Stimulated activated effector memory CD8-positive, alpha-beta T cell treated with anti-CD3 and anti-CD28 coated beads, Interleukin-12 subunit alpha, Interleukin-12 subunit beta, amount 100 ng/mL, for 72 hours (primary cell): ENCODE measurements at places on chromosomes 2 and 18.

DNA sequence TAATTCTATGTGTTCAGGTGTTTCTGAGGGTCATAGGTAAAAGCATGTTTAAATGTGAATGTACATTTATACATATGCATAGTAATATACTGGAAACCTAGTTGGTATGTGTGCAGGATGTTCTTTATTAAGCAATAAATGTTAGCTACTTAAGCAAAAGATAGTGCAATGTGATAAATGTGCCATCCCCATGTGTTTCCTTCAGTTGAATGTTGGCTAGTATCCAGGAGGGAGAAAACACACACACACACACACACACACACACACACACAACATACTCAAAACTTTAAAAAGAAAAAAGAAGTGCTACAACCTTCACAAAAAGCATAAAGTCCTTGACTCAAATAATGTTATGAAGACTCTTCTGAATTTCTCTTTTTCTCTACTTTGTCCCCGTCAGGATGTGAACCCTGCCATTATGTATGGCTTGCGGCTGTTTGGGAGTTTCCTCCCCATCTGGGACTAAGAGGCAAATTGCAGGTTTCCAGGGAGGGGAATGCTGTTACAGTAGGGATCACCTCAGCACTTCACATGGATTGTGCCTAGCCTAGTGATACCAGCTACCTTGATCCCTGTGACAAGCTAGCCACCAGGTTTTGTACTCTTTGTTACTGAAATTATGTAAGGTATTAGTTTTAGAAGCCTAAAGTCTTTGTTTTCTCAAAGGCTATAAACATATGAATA, 82.6 kb downstream of the IKZF2 start:
- no peak for DNase-seq

GRCh38 chr2:60965499-60965785, 52.1 kb upstream of the PEX13 start:
- no peak for DNase-seq

DNA sequence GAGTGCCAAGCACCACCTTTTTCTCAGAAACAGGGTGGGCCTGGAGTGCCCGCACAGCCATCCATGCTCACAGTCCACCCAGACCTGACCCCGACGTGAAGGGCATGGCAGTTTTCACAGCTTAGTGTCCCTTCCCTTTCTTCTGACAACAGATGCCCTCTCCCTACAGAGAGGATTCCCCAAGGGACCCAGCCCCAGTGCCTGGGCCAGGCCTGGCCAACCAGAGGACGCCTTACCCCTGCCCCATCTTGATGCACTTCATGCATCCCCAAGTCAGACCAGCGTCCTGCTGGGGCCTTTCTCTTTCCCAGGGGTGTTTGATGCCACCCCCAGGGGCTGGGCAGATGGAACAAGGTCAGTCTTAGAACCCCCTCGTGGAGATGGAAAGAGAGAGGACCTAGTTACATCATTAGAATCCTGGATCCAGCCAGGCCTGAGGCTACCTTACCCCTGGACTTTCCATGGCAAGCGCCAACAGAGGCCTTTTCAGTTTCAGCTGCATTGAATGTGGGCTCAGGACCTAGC, 3.8 kb downstream of the ANKMY1 start:
- no peak for DNase-seq

DNA sequence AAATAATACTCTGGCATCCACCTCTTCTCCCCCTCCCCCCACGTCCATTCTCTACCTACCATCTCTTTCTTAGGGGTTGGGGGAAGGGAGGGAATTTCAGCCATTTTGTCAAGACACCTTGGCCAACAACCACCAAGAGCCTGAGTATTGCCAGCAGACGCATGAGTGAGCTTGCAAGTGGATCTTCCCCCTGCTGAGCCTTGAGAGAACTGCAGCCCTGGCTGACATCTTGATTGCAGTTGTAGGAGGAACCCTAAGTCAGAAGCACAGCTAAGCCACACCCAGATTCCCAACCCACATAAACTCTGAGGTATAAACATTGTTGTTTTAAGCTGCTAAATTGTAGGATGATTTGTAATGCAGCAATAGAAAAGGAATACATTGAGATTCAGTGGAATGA, 165.6 kb downstream of the TMEFF2 start:
- no peak for DNase-seq

DNA sequence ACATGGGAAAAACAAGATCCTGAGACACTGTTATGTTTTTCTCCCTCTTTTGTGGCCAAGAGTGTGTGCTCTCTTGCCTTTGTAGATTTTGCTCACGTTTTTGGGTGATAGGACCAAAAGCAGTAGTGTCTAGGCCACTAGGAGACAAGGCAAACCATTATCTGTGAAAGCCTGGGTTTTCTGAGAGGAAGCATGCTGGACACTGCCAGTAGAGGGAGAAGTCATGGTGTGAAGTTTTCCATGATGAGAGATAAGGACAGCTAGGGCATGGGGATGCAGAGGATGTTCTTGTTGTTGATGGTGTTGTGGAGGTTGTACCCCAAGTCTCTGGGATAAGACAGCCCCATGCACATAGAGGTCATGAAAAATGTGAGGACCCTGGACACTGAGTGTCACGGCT, 285.3 kb downstream of the SOX11 start:
- DNase-seq = no peak

DNA sequence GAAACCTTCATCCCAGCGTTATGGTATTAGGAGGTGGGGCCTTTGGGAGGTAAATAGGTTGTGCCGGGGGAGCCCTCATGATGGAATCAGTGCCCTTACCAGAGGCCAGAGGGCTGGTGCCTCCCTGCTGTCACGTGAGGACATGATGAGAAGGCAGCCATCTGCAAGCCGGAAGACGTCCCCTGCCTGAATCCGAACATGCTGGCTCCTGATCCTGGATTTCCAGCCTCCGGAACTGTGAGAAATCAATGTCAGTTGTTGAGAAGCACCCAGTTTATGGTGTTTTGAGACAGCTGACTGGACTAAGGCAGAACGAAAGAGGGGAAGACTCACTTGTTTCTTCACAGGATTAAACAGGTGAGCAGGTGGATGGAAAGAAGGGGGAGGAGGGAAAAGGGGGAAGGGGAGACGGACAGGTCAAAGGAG, 13.0 kb upstream of the KLF11 start:
- no peak for DNase-seq

GRCh38 chr2:161426922-161427663, 11.0 kb downstream of the TBR1 start:
- no peak for DNase-seq

DNA sequence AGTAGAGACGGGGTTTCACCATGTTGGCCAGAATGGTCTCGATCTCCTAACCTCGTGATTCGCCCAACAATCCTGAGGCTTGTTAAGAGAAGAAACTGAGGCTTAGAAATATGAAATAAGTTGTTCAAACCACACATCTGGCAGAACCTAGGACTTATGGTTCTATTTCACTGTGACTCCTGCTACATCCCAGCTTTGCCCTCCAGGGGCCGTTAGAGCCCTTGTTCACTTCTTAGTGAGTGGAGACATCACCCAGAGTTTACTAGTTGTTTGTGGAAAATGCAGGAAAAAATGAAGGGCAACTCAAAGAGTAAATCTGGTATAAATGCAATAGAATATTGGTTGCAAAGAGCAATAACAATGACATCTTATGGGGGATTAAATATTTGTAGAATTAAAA, 43.9 kb downstream of the MARCHF4 start:
- peak; percentile 25 for DNase-seq

- DNase-seq = no peak
Measured at GRCh38 chr2:8058652-8059051, 623.2 kb upstream of the ID2 start.

GRCh38 chr2:195451160-195451559, 205.9 kb upstream of the SLC39A10 start:
- no peak for DNase-seq

GRCh38 chr2:73939419-73939818, 12.7 kb downstream of the DGUOK start:
- no peak for DNase-seq

- DNase-seq = no peak
Measured at GRCh38 chr2:10033251-10034006, 9.9 kb upstream of the KLF11 start.
